ENCODE measurements at places on chromosomes 2 and 18. TPM values are rescaled to one million over a fixed set of nuclear protein-coding genes. Genes with fewer than 3 reads are reported as not detected.

The AMER3 gene
- total RNA-seq = not detected

The RPS27A gene
- total RNA-seq = 1,030 TPM

The PSMA8 gene
- 1.2 TPM for total RNA-seq

The HNMT gene
- total RNA-seq = not detected

The SLC5A7 gene
- not detected for total RNA-seq

The IRS1 gene
- total RNA-seq = 1.9 TPM

The ACP1 gene
- 168 TPM for total RNA-seq

The KCNK3 gene
- not detected for total RNA-seq

The SCN3A gene
- total RNA-seq = not detected
